ENCODE measurements at places on chromosomes 5 and 9.
A peak's percentile ranks its signal among the peaks of the same experiment; 100 is the strongest.

DNA sequence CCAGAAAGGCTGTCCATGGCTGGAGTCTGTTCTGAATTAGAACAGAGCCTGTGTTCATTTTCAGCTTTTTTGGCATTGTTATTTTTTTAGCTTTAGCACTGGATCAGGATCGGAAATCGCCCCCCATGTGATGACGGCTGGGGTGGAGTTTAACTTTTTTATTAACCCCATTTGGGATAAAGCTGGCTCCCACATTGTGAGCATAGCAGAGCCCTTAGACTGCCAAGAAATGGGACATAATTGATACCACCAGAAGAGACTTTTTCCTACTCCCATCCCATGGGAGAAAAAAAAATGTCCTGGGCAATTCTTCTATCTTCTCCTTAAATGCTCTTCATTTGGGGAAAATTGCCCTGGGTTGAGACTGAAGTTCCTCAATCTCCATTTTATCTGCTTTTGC is 52.4 kb downstream of the SLIT3 start:
- no peak for DNase-seq

GRCh38 chr5:115355095-115355494 is 58.6 kb upstream of the CCDC112 start:
- DNase-seq, result no peak

- no peak for DNase-seq
These were observed 11.8 kb downstream of the ALDH1B1 start for GRCh38 chr9:38404314-38404713.

GRCh38 chr9:113876151-113876992 is at the start of gene ZNF618:
ZNF618 (plus strand) TSS chr9:113876309; CDS start chr9:113876381, 72 bp downstream.
- DNase-seq, result no peak

- no peak for DNase-seq
These were observed 16.5 kb upstream of the ISCA1 start for GRCh38 chr9:86298873-86299272.

- no peak for DNase-seq
These were observed 278.1 kb upstream of the CD180 start for GRCh38 chr5:67474597-67475238.

DNA sequence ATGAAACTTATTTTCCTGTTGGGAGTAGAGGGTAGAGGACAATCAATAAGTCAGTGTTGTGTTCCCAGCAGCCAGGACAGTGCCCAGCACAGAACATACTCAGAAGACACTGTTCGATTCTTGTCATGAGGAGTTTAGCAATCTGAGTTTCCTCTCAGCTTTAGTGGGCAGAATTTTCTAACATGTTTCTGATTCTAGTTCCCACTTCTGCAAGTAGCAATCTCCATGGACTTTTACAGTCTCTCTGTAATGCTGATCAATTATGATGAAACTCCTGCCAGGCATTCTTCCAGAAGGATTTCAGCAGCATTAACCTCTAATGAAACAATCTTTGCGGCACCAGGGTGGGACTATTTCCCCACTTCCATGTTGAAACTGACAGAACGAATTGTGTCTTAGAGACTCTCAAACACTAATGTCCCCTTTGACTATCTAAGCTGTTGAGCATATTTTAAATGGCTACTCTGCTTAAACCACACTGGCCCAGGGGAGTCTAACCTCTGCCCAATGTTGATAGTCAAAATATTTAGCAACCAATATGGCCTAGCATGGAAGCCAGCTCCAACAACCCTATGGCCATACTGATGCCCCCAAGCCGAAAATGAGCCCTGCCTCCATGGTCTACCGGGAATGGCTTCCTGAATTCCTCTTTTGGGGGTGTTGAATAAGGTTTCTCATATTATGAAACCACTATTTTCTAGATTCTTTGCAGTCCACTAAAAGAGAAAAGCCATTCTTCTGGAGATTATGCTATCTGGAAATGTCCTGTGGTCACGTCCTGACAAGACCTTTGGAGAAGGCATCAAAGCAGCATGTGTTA is 484.3 kb downstream of the BNC2 start:
- DNase-seq, result no peak

DNA sequence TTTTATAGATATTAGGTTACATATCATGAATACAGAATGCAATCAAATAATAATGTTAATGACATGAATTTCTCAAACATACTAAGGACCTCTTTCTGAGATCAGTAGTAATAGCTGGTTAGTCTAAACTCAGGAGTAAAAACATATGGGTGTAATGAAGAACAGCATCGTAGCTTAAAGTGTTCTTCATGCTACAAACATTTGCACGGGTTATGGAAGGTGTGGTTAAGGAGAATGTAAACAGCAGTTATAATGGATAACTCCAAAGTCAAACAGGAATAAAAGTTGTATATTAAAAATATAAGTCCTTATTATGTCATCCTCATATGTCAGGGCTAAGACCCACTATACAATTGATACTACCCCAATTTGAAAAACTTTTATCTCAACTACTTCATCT is 112.5 kb downstream of the RICTOR start:
- DNase-seq, result no peak

DNA sequence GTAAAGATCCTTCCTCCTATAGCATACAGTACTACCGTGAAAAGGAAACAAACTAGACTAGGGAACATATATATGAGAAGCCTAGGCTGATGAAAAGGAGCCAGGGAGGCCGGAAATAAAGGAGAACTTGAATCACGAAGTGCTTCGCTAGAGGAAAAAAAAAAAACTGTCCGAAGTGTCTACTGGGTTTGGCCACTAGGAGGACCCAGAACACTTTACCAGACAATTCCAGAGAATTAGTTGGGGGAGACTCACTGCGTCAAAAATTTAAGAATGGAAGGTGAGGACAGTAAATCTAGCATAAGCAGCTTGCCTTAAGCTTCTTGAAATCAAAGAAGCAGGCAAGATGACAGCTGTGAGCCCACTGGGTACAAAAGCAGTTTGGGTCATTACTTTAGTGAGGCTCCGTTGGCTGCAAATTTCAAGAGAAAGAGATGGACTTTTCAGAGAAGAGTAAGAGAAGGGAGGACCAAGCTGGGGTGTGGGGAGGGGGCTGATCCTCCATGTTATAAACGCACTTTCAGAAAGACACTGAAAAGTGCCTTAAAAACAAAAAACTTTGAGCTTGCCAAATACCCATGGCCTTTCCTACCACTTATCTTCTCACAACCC is 47.4 kb downstream of the P4HA2 start:
- DNase-seq, result no peak

DNA sequence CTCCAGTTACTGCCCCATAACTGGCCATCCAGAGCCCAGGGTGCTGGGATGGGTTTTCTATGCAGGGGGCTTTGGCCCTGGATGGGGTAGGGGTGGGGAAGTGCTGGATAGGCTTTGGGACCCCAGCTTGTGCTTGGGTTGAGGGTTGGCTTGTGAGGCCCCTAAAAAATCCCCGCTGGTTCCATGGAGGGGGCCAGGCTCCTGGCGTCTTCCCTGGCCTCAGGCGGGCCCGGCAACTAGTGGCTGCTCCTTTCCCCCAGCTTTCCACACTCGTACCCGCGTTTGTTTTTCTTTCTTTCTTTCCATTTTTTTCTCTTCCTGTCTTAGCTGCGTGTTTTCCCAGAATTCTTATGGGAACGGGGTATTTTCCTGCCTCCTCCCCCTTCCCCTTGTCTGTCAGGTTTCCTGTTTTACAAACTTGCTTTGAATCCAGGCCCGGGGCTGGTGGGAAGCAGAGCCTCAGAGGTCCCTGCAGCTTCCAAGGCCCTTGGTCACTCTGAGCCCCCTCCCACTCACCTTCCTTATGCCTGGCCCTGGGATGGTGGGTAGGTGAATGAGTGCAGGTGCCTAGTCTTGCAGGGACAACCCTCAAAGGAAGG is 40.2 kb downstream of the RGS3 start:
- DNase-seq, result no peak

DNA sequence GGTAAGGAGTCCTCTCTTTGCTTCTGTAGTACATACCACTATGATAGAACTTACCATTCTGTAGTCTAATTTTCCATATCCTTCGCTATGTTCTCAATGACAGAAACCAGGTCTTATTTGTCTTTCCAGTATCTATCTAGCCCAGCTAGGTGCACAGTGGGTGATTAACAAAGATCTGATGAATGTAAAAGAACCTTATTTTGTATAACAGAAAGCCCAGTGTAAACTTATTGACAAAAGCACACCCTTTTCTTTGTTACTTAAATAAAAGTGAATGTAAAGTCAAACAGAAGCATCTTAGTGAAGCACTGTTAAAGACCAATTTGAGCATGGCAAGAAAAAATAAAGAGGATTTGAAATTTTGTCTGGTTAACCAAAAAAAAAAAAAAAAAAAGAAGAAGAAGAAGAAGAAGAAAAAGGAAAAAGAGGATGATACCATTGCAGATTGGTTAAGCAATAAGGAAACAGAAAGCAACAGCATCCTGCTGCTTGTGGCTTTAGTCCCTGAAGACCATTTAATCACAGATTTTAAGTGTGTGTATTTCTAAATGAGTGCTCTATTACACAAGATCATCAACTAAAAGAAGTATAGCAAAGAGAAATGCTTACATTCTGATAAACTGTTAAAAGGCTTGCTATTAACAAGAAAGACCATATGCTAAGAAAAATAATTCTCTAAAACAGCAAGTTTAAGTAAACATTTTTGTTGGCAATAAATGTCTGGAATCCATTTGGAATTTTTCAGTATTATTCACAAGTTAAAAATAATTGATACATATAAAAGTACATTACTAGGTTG is 21.2 kb downstream of the MEGF9 start:
- no peak for DNase-seq

- DNase-seq, result no peak
These were observed 3.4 kb downstream of the HIGD2A start for GRCh38 chr5:176391999-176392398.

GRCh38 chr9:88791105-88791805 is 200.0 kb upstream of the S1PR3 start:
- DNase-seq, result no peak

GRCh38 chr9:21413624-21414023 is 4.7 kb downstream of the IFNA8 start:
- DNase-seq, result peak; percentile 55

- DNase-seq, result no peak
These were observed 571.0 kb downstream of the PTPRD start for GRCh38 chr9:10041726-10042229.

GRCh38 chr5:172015346-172015745 is 8.9 kb upstream of the FBXW11 start:
- no peak for DNase-seq

- DNase-seq, result no peak
These were observed 222.8 kb downstream of the TENT4A start for GRCh38 chr5:6936031-6936430.

DNA sequence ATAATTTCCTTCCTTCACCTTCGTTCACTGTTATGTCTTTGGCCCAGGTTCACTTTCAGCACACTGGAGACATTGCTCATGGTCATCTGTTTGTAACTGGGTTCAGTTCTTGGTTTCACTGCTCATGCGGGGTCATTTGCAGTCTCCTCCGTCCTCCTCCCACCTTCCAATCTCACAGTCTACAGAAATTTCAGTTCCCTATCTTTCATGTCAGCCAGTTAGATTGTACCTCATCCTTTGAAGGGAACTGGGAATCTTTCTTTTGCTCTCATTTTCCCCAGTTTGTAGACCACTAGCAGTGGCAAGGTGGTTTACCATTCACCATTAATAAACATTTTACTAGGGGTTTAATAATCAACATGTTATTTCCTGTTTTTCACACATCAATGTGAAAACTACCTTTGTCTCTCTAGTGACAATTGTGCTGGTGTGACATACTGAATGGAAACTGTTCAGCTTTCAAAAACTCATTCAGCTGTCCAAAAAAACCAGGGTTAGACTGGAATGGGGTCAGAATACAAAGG is 100.9 kb upstream of the IL6ST start:
- no peak for DNase-seq

GRCh38 chr9:118091711-118092500 is 387.7 kb downstream of the TLR4 start:
- no peak for DNase-seq

- no peak for DNase-seq
These were observed 47.8 kb upstream of the SLC1A3 start for GRCh38 chr5:36558641-36559040.

DNA sequence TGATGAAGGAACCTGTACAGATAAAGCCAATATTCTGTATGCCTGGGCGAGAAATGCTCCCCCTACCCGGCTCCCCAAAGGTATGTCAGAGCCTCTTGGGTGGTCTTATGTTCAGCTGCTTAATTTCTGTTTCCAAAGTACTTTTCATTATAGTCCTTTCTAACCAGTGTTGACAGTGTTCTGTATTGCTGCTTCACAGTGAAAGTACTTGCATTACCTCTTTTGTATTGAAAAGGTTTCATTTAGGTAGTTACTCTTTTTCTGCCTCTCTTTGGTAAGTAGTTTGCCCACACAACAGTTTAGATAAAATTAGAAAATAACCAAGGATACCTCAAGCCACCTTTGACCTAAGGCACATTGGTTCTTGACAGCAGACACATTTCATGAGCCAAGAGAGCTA is 169.9 kb downstream of the PAM start:
- no peak for DNase-seq

DNA sequence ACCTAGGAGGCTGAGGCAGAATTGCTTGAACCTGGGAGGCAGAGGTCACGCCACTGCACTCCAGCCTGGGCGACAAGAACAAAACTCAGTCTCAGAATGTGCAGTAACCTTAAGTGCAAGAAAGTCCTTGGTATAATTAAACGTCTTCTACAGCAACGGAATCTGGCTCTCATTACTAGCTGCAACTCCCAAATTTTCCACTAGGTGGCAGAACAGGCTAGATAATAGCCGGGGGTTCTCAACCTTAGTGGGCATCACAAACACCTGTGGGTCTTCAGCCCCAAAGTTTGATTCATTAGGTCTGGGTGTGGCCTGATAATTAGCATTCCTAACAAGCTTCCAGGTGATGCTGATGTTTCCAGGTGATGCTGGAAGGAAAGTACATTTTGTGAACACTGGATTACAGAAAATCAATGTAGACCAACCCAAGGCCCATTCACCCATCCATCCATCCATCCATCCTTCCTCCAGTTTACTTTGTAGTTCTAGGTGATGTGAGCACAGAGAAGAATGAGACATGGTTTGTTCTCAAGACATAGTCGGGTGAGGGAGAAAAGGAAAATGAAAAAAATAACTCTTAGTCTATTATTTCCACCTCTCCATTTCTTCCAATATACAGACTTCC is 37.3 kb downstream of the FBXW2 start:
- peak; percentile 50 for DNase-seq

DNA sequence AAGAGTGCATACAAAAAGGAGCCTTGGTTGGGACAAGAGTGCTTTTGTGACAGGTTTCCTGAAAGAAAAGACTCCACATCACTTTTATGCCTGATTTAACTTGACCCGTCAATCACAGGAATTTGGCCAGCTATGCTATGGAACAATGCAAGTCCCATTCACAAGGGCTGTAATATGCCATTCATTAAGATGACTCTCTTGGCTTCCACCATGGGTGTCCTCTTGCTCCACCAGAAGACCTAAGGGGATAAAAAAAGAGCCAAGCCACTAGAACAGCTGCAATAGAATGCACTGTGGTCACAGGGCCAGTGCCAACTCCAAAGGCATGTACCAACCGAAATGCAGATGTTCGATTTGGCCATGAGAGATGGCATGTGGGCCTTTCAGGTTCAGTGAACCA is 480.1 kb upstream of the MPDZ start:
- DNase-seq, result no peak

Data from H9 (cell line).